T-helper 1 cell treated with Interleukin-12 subunit alpha and Interleukin-12 subunit beta and Interleukin-4 antibody, amounts not matched to agents 30 ng/mL and 1 ng/mL, for 36 hours (primary cell): ENCODE measurements at places on chromosomes 12 and 14. TPM values are rescaled to one million over a fixed set of nuclear protein-coding genes. Genes with fewer than 3 reads are reported as not detected.

The CCDC197 gene
- total RNA-seq, result 0.15 TPM in 1 of 2 replicates, not detected in the other

The IL22 gene
- 4.0 and 4.1 TPM in 2 replicates for total RNA-seq

The POTEG gene
- not detected in 2 replicates for total RNA-seq

The PMEL gene
- total RNA-seq, result not detected in 2 replicates

The LMNTD1 gene
- not detected in 2 replicates for total RNA-seq

The GLRX5 gene
- total RNA-seq, result 34.1 and 36.9 TPM in 2 replicates

The SYCP3 gene
- total RNA-seq, result 0.46 and 0.93 TPM in 2 replicates

The PRKD1 gene
- not detected in 2 replicates for total RNA-seq

The LALBA gene
- not detected in 2 replicates for total RNA-seq

The KRT2 gene
- total RNA-seq, result 0.20 and 0.27 TPM in 2 replicates

The AQP6 gene
- total RNA-seq, result not detected in 2 replicates

The OR6C1 gene
- not detected in 2 replicates for total RNA-seq

The PZP gene
- not detected in 2 replicates for total RNA-seq

The GSG1 gene
- not detected in 2 replicates for total RNA-seq

The KLRB1 gene
- 1.2 and 1.4 TPM in 2 replicates for total RNA-seq

The CLEC4C gene
- not detected in 2 replicates for total RNA-seq

The SLC22A17 gene
- total RNA-seq, result 3.6 and 3.8 TPM in 2 replicates

The KRT78 gene
- not detected in 2 replicates for total RNA-seq

The ZFHX2 gene
- total RNA-seq, result 2.9 and 3.2 TPM in 2 replicates

The LRRC10 gene
- not detected in 2 replicates for total RNA-seq

The CLEC1A gene
- not detected in 2 replicates for total RNA-seq

The DEGS2 gene
- total RNA-seq, result not detected in 2 replicates

The DPF3 gene
- 11.6 and 12.4 TPM in 2 replicates for total RNA-seq

The PIWIL1 gene
- total RNA-seq, result not detected in 2 replicates

The CAPZA3 gene
- not detected in 2 replicates for total RNA-seq

The ATL1 gene
- total RNA-seq, result 0.56 and 1.5 TPM in 2 replicates

The TPH2 gene
- total RNA-seq, result not detected in 2 replicates

The ESPL1 gene
- total RNA-seq, result 58.2 and 63.4 TPM in 2 replicates
